Esophagus squamous epithelium (tissue), 5 donors: ENCODE measurements at places on chromosomes 11 and 22. TPM values are rescaled to one million over a fixed set of nuclear protein-coding genes. Genes with fewer than 3 reads are reported as not detected.

- H3K36me3 ChIP-seq: peaks cover 23% of the 10 kb centered on the region
- no peak for DNase-seq
- H3K27ac ChIP-seq: no peak overlapping the region
- H3K4me1 ChIP-seq: no peaks in the 10 kb centered on the region
- no peak overlapping the region for H3K4me3 ChIP-seq
Measured at GRCh38 chr22:31321421-31321820, 24.7 kb downstream of the PATZ1 start.

DNA sequence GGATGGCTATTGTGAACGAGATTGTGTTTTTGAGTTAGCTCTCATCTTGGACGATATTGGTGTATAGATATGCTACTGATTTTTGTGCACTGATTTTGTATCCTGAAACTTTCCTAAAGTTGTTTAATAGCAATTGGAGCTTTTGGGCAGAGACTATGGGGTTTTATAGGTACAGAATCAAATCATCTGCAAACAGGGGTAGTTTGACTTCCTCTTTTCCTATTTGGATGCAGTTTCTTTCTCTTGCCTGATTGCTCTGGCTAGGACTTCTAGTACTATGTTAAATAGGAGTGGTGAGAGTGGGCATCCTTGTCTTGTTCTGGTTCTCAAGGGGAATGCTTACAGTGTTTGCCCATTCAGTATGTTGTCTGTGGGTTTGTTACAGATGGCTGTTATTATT, 8.9 kb upstream of the SCGB1D1 start:
- H3K4me3 ChIP-seq: no peak overlapping the region
- no peaks in the 10 kb centered on the region for H3K4me1 ChIP-seq
- no peaks in the 10 kb centered on the region for H3K36me3 ChIP-seq
- no peaks in the 10 kb centered on the region for H3K27me3 ChIP-seq
- no peak for DNase-seq

- peaks cover 91% of the 10 kb centered on the region for H3K27me3 ChIP-seq
- no peak for DNase-seq
- H3K4me3 ChIP-seq: no peak overlapping the region
- H3K36me3 ChIP-seq: no peaks in the 10 kb centered on the region
- peak overlapping the region; percentile 91 for H3K27ac ChIP-seq
Measured at GRCh38 chr11:2097356-2097997, 41.7 kb downstream of the IGF2 start.

DNA sequence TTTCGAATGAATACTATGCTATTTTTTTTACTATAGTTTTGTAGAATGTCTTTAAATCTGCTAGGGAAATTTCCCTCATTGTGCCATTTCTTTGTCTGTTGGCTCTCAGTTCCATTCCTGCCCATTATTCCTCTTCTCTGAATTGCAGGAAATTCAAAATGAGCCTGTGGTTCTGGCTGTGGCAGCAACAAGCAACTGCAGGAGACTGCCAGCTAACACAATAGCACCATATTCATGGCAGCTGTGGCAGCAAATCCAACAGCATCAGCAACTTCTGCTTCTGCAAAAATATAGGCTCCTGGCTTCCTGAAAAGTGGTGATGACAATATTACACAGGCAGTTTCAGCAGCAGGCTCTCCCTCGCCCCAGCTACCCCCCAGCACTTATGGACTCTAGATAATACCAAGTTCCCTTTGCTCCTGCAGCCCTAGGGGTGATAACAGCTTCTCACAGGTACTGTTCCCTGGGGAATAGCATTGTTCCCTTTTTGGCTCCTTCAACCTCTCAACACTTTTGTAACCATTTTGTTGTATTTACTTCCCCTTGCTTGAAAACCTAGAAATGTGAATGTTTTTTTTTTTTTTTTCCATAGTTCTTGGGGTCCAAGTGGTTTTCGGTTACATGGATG, 9.3 kb downstream of the PATE4 start:
- H3K27ac ChIP-seq: no peak overlapping the region
- no peak overlapping the region for H3K4me3 ChIP-seq
- H3K27me3 ChIP-seq: no peaks in the 10 kb centered on the region
- no peaks in the 10 kb centered on the region for H3K36me3 ChIP-seq

PES1 gene
- total RNA-seq: 45.3 TPM

DNA sequence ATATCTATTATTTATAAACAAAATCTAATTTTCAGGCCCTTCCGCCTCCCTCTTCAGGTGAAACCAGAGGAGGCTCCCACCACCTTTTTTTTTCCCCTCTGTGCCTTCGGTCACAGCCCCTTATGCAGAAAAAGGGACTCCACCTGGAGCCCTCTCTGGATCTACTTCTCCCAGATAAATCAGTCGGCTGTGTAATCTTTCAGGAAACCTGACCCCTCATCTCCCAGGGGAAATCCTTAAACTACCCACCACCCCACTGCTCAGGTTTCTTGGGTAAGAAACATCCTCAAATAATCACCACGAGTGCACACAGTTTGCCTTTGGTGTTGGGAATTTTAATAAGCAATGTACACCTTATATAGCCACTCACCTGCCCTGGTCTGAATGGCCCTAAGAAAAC, 104.2 kb downstream of the NAV2 start:
- no peak overlapping the region for H3K27ac ChIP-seq
- H3K27me3 ChIP-seq: no peaks in the 10 kb centered on the region
- DNase-seq: no peak
- no peaks in the 10 kb centered on the region for H3K4me1 ChIP-seq
- H3K4me3 ChIP-seq: no peak overlapping the region

DNA sequence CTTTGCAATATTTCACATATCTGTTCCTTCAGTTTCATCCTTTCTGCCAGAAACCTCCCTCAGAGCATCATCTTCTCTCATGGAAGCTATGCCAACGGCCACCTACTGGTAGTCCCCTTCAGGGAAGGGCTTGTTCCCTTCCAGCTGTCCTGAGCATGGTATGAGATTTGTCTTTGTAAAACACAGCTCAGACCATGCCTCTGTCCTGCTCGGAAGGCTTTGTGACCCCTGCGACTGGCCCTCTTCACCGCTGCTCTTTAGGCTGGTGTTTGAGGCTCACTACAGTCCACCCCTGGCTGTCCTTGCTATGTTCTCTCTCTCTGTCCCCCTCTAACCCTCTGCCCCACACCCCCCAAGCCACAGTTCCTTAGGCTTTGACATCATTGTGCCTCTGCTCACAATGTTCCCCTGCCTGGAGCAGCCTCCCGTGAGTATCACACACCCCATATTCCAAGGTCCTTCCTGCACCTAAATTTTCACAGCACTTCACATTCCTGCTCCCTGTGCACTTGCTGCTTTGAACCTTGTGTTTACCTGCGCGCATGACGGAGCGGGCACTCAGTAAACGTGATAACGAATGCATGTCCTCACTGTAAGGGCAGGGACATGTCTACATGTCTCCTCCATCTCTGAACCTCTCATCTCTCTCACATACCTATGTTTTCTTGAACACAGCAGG, 24.0 kb upstream of the ACER3 start:
- H3K27me3 ChIP-seq: no peaks in the 10 kb centered on the region
- peak overlapping the region; percentile 59 for H3K27ac ChIP-seq
- H3K4me3 ChIP-seq: no peak overlapping the region
- H3K36me3 ChIP-seq: no peaks in the 10 kb centered on the region
- DNase-seq: no peak
- peaks cover 74% of the 10 kb centered on the region for H3K4me1 ChIP-seq

- H3K27me3 ChIP-seq: no peaks in the 10 kb centered on the region
- no peaks in the 10 kb centered on the region for H3K4me1 ChIP-seq
- DNase-seq: no peak
- H3K27ac ChIP-seq: no peak overlapping the region
- H3K4me3 ChIP-seq: no peak overlapping the region
Measured at GRCh38 chr22:19410941-19411689, 20.4 kb downstream of the HIRA start.

- H3K4me1 ChIP-seq: no peaks in the 10 kb centered on the region
- no peak overlapping the region for H3K4me3 ChIP-seq
- no peaks in the 10 kb centered on the region for H3K27me3 ChIP-seq
- peaks cover 43% of the 10 kb centered on the region for H3K36me3 ChIP-seq
- H3K27ac ChIP-seq: peak overlapping the region; percentile 47
Measured at GRCh38 chr22:39220890-39221850, 23.6 kb downstream of the PDGFB start.
